ENCODE measurements at places on chromosomes 2 and 18.

- no peak for DNase-seq
These were observed 143.5 kb downstream of the PKP4 start for GRCh38 chr2:158600155-158600802.

- DNase-seq, result no peak
These were observed 38.7 kb downstream of the NGEF start for GRCh38 chr2:232974396-232974795.

DNA sequence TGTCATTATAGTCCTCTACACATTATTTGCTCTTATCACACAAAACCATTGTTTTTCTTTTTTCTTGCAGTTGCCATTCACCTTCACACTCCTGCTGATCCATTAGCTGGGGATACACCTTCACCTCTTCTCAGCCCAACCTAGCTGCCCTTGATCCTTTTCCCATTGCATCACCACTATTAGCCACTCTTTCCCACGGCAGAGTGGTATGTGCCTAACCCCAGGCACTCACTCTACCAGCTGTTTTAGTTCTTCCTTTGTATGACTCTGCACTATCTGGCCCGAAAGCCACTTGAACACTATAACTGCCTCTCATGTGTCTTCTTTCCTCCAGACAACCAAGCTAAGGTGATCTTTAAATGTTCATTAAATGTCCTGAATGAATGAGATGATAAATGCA, 145.4 kb upstream of the PIK3C3 start:
- no peak for DNase-seq

DNA sequence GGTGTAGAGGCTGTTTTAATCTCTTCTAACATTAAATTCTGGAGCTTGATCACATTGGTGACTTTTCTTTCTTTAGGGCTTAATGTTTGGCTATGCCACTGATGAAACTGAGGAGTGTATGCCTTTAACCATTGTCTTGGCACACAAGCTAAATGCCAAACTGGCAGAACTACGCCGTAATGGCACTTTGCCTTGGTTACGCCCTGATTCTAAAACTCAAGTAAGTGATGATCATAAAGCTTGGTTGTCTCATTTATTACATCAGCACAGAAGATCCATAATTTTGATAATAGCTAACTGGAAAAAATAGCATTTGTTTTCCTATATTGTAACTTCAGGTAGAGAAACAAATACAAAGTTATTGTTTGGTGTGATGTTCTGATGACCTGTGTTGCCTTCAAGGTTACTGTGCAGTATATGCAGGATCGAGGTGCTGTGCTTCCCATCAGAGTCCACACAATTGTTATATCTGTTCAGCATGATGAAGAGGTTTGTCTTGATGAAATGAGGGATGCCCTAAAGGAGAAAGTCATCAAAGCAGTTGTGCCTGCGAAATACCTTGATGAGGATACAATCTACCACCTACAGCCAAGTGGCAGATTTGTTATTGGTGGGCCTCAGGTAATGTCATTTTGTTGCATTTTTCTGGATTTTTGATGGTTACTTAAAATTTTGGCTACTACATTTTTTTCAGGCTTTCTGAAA, 2.9 kb downstream of the MAT2A start:
- no peak for DNase-seq

DNA sequence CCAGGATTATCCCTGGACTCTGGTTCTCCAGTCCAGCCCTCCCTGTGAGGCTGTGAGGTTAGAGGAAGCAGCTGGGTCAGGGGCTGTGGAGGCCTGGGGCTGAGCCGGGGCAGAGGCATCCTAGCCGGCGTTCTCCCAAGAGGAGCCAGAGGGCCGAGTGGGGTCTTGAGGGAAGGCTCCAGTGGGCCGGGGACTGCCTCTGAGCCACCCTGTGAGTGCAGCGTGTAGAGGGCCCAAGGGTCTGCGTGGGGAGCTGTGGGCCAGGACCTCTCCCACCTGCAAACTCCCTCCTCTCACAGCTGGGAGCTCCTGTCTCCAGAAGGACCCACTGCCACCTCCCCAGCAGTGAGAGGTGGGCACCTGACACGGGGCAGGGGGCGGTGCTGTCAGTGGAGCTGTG, 41.0 kb downstream of the GLI2 start:
- DNase-seq, result no peak

GRCh38 chr18:68263481-68263880, 451.4 kb downstream of the TMX3 start:
- no peak for DNase-seq

DNA sequence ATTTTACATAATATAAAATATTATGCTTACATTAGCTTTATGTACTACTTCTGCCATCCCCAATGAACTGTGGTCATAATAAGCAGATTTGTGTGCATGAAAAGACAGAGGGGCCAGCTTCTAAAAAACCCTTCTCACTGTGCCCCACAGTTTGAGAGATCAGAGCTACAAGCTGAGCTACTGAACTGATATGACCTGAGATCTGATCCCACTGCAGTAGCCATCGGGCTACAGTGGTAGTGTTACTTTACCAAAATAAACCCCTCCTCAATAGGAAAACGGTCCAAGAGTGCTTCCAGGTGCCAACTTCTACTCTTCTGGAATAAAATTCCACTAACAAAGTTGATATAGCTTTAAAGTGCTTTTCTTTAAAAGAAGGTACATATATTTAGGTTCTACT, 43.1 kb downstream of the IKZF2 start:
- no peak for DNase-seq

GRCh38 chr2:74778381-74779264, 55.3 kb upstream of the HK2 start:
- DNase-seq, result no peak

DNA sequence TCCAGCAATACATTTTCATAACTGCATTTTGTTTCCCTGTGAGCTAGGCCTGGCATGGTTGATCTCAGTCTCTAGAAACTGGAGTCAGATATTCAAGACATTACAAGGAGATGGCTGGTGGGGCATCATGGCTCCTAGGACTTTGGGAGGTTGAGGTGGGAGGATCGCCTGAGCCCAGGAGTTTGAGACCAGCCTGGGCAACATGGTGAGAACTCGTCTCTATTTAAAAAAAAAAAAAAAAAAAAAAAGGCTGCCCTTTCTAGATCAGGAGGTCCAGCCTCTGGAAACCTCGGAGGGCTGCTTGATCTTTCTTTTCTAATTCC, 362 bp upstream of the VAMP8 start:
- DNase-seq, result no peak

DNA sequence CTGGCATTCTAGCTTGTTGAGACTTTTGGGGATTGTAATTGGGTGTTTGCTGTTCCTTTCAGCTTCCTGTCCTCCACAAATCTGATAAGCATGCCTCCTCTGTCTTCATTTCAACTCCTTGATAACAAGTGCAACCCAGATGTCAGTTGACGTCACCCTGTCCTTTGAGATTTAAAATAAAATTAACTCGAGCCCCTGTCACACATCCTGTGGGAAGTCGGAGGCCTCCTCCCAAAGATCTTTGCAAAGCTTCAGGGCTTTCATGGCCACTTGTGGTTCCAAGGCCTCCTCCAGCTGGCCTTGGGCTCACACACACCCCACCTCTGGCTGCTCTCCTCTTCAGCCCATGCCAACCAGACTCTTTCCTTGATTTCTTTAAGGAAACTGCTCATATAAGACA, 69.9 kb upstream of the ITGA6 start:
- DNase-seq, result no peak

- DNase-seq, result no peak
These were observed 9.0 kb downstream of the GPC1 start for GRCh38 chr2:240444464-240444863.

GRCh38 chr2:20617892-20618467, 32.9 kb downstream of the HS1BP3 start:
- DNase-seq, result no peak

DNA sequence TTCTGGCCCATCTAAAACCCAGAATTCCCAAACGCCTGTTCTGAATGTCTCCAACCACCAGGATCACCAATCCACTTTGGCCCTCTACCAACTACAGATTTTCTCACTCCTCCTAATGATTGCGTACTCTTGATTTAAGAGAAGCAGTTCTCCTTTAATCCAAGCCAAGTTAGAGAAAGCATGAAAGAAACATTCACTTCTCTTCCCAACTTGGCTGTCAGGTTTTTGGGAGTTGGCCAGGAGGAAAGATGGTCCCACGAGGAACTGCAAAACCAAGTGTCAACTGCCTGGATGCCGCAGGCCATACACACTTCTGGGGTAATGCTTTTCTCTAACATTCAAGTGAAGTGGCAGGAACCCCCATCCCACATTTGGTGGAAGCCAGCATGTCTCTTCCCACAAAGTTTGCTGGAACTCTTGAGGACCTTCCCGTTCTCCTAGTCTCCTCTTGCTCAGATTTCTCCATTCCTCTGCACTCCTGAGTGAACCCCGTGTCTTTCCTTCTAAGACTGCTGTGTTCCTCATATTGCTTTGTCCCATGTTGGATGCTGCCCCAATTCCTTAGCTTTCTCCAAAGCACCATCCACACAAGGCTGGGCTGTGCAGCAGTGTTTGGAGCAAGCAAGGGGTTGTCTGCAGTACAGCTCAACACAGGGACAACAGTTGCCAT, 138.5 kb upstream of the LGALSL start:
- DNase-seq, result no peak

DNA sequence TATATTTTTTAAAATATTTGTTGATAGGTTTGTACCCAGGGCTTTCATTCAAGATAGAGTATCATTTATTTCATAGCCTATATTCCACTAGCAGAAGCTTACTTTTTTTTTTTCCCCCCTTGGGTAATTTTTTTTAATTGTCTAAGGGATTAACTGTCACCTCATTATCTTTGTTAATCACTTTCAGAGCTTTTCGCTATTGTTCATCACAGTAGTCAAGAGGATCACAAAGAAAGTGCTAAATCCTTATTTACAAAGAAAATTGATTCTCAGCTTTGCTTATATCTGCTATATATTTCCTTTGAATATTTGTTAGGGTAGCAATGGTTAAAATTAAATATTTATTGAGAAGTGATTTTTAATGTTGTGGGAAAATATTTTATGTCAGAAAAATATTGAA, 59.0 kb downstream of the CAMKMT start:
- DNase-seq, result no peak

- no peak for DNase-seq
These were observed 55.6 kb downstream of the VIL1 start for GRCh38 chr2:218474527-218474926.

DNA sequence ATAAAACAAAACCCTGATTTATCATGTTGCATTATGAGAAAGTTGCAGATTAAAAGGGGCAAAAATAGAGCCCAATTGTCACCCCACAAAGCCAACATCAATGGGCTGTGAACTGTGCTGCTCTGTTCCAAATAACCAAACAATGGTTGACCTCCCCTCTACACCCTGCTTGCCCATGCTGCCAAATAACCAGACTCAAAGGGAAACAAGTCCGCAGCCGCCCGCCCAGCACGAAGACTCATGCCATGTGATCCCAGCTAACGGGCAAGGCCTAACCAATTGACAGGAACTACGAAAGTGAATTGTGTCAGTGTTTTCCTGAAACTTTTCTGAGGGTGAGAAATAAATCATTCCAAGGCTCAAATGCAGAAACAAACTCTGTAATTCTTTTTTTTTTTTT, 97.9 kb upstream of the RIOK3 start:
- no peak for DNase-seq

DNA sequence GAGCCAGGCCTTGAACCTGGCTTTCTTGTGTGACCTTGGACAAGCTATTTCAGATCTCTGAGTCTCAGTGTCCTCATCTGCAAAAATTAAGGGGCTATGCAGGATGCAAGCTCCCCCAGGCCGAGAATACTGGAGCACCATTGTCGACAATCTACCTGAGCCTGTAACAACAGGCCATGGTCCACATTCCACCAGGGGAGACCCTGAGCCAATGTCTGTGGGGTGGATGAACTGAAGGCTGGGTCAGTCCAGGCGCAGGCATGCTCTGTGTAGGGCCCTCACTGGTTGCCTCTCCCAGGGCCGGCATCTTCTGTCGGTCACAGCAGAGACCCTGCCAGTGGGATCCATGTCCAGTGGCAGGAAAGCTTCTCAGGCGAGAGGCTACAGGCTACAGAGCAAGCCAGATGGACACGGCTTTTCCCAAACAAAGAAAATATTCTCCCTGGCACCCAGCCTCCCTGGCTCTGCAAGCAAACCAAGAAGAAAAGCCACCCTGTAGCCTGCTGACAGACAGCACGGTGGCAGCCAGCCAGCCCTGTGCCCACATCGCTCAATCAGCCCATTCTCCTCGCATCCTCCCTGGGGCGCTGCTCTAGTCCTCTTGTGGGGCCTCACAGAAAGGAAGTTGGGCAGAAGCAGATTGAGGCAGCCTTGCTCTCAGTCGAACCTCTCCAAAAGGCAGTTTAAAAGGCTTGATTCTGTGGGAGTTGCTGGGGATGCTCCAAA, 48.7 kb upstream of the FZD7 start:
- DNase-seq, result no peak

DNA sequence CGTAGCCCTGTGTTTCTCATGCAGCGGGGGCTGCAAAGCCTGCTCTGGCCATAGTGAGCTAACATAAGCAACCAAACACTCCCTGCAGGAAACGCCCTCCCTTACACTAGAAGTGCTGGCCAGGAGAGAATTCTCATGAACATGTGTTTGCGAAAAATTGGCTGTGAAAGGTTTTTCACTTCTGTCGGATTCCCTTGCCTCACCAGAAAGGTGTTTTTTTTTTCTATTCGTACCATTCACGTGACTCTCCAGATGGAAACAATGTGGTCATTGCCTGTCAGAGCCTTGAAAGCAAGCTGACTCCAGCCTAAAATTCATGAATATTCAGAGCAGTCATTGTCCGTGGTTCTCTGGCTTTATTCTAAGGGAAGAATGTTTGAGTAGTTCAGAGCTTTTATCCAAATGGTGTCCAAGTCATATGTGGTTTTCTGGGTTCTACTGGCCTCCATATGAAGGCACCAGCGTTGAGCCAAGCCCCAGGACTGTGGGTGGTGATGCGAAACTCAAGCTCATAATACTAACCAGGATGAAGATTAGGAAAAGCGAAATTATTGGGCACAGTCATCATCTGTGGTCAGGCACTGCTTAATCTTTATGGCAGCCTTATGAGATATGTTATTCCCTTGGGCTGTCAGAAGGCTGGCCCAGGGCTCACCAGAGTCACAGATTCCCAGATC, 236.4 kb downstream of the ALPK2 start:
- DNase-seq, result no peak

DNA sequence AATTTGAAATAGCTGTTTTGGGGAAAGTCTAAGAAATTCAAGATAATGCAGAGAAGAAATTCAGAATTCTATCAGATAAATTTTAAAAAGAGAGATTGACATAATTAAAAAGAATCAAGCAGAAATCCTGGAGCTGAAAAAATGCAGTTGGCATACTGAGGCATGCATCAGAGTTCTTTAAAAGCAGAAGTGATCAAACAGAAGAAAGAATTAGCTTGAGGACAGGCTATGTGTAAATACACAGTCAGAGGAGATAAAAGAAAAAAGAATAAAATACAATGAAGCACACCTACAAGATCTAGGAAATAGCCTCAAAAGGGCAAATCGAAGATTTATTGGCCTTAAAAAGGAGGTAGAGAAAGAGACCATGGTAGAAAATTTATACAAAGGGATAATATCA, 57.1 kb downstream of the CYTIP start:
- no peak for DNase-seq

- DNase-seq, result no peak
These were observed 19.1 kb downstream of the CTLA4 start for GRCh38 chr2:203886661-203887151.

GRCh38 chr2:237967463-237967951, 693 bp downstream of the UBE2F start:
- no peak for DNase-seq

GRCh38 chr2:40403233-40403836, 48.6 kb downstream of the SLC8A1 start:
- no peak for DNase-seq

All from activated T-cell treated with anti-CD3 and anti-CD28 coated beads for 24 hours (primary cell).